ENCODE measurements at places on chromosomes 3 and 15.

DNA sequence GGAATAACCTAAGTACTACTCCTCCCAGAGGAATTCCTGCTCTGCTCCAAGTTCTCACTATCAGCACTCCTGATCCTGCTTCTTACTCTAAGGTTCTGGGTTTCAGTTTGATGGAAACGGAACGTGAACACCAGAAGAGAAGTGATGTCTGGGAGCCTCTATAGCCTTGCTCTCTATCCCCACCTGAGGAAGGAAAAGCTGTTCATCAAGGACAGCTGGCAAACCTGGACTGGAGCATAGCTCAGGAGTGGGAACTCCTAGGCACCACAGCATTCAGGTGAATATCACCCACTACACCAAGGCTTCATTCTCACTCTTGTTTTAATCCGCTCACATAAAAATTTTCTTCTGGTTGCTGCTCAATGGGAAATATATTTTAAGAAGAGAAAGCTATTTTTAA, 13.0 kb upstream of the CADPS start:
- H3K27me3 ChIP-seq = no peaks in the 10 kb centered on the region
- no peaks in the 10 kb centered on the region for H3K36me3 ChIP-seq
- H3K4me3 ChIP-seq = no peak overlapping the region
- no peak overlapping the region for H3K27ac ChIP-seq
- H3K4me1 ChIP-seq = no peaks in the 10 kb centered on the region

GRCh38 chr3:14605744-14606143, 45.8 kb upstream of the CCDC174 start:
- H3K4me3 ChIP-seq = no peak overlapping the region
- no peaks in the 10 kb centered on the region for H3K27me3 ChIP-seq
- no peaks in the 10 kb centered on the region for H3K4me1 ChIP-seq
- H3K27ac ChIP-seq = no peak overlapping the region

- no peaks in the 10 kb centered on the region for H3K4me1 ChIP-seq
- DNase-seq = no peak
- H3K27me3 ChIP-seq = no peaks in the 10 kb centered on the region
- H3K36me3 ChIP-seq = no peaks in the 10 kb centered on the region
Observed at GRCh38 chr3:112128843-112129727, 4.0 kb downstream of the GCSAM start.

- no peaks in the 10 kb centered on the region for H3K36me3 ChIP-seq
- no peak overlapping the region for H3K27ac ChIP-seq
- no peak overlapping the region for H3K4me3 ChIP-seq
- H3K4me1 ChIP-seq = peaks cover 8% of the 10 kb centered on the region
- DNase-seq = no peak
Observed at GRCh38 chr15:78302579-78303312, 3.3 kb upstream of the SKIC8 start.

GRCh38 chr15:64903326-64903950, 8.3 kb upstream of the ANKDD1A start:
- H3K36me3 ChIP-seq = no peaks in the 10 kb centered on the region
- 0 out of 2 replicates have a peak, but pooled peaks cover 2% of the 10 kb centered on the region for H3K27me3 ChIP-seq
- H3K4me3 ChIP-seq = no peak overlapping the region
- H3K4me1 ChIP-seq = no peaks in the 10 kb centered on the region
- no peak overlapping the region for H3K27ac ChIP-seq

GRCh38 chr3:4251412-4251811, 51.8 kb upstream of the SETMAR start:
- H3K27me3 ChIP-seq = no peaks in the 10 kb centered on the region
- no peak for DNase-seq
- no peaks in the 10 kb centered on the region for H3K4me1 ChIP-seq
- no peaks in the 10 kb centered on the region for H3K36me3 ChIP-seq

GRCh38 chr3:159532577-159532976, 456.1 kb upstream of the IL12A start:
- no peak for DNase-seq
- no peaks in the 10 kb centered on the region for H3K4me1 ChIP-seq
- no peaks in the 10 kb centered on the region for H3K27me3 ChIP-seq
- no peak overlapping the region for H3K4me3 ChIP-seq
- no peaks in the 10 kb centered on the region for H3K36me3 ChIP-seq

DNA sequence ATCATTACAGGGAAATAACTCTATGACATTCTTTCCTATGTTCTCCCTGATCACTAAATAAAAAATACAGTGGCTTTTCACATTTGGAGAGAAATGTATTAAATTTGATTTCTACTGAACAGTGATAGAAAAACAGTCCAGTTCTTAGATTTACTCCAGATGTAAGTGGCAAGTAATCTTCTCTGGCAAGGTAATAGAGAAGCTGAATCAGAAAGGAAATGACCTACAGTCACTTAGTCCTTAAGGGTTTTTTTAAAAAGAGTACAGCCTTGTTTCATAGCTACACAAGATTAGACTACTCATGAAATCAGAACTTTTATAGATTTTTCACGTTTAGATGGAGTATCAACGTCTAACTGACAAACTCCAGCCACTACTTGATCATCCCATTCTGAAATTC, 236.9 kb downstream of the CADPS start:
- DNase-seq = no peak
- no peaks in the 10 kb centered on the region for H3K4me1 ChIP-seq
- no peak overlapping the region for H3K4me3 ChIP-seq
- no peaks in the 10 kb centered on the region for H3K36me3 ChIP-seq

GRCh38 chr15:38961931-38962330, 397.3 kb upstream of the RASGRP1 start:
- H3K27me3 ChIP-seq = no peaks in the 10 kb centered on the region
- H3K4me1 ChIP-seq = no peaks in the 10 kb centered on the region
- no peak for DNase-seq
- no peak overlapping the region for H3K4me3 ChIP-seq
- H3K27ac ChIP-seq = no peak overlapping the region

DNA sequence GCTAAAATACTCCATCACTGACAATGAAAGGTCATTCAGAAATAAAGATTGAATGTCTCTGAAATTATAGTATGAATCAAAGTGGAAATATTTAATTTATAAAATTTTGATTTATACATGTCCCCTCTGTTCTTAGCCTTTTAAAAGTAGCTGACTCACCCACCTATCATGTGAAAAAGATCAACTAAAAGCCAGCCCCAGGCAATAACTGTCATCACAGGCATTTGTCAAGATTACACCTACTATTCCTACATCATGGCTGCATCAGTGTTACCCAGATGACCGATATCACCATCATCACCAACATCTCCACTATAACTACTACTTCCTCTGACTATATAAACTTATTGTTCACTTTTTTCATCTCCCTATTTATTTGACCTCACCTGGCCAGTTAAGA, 14.3 kb upstream of the PIK3R4 start:
- DNase-seq = no peak
- H3K4me1 ChIP-seq = no peaks in the 10 kb centered on the region
- H3K27ac ChIP-seq = no peak overlapping the region
- no peak overlapping the region for H3K4me3 ChIP-seq
- no peaks in the 10 kb centered on the region for H3K36me3 ChIP-seq
- H3K27me3 ChIP-seq = peaks cover 3% of the 10 kb centered on the region

DNA sequence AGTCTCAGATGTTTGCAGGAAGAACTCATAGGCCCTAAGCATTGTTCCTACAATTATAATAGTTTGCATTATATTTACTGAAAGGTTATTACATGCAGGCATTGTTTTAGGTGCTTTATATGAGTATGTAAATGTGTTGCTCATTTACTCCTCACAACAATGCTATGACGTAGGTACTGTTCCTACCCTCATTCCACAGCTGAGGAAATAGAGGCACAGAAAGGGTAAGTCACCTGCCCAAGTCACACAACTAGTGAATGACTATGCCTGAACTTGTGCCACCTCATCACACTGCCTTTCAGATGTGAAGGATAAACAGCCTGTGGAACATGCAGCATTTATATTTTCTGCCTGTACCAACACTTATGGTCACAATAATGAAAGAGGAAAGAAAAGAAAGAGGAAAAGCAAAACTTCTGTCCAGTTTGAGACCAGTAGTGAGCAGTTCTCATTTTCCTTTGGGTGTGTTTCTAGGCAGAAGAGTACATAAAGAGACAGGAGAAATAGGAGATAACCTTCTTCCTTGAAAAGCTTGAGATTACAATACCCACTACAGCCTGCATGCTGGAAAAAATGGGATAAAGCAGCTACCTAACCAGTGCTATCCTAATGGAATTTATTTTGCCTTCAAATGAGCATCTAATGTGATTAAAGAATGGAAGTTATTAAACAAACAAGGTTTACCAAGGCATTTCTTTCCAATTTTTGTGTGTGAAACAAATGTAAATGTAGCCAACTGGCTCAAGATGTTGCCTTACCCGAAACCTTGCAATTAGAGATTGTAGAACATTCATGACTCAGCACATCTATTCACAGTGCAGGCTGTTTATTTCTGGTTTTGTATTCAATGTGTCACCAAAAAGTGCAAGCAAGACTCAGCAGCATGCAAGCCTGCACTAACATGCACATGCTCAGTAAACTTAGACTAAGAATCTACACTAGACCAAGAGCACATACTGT, 20.5 kb upstream of the ENTPD3 start:
- no peaks in the 10 kb centered on the region for H3K4me1 ChIP-seq
- no peak overlapping the region for H3K27ac ChIP-seq
- H3K4me3 ChIP-seq = no peak overlapping the region

GRCh38 chr3:117035745-117036144, 326.2 kb downstream of the TUSC7 start:
- DNase-seq = no peak
- H3K4me1 ChIP-seq = no peaks in the 10 kb centered on the region
- H3K4me3 ChIP-seq = no peak overlapping the region
- H3K27ac ChIP-seq = no peak overlapping the region
- no peaks in the 10 kb centered on the region for H3K27me3 ChIP-seq

DNA sequence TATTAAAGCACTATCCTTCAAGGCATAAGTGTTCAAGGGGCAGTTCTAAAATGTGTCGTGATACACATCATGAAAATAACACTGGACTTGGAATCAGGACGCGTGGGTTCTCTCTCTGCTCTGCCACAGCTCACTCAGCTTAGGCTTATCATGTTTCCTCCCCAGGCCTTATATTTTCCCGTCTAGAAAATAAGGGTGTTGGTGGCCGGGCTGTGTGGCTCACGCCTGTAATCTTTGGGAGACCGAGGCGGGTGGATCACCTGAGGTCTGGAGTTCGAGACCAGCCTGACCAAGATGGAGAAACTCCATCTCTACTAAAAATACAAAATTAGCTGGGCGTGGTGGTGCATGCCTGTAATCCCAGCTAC, 223.0 kb downstream of the OPA1 start:
- no peaks in the 10 kb centered on the region for H3K4me1 ChIP-seq
- no peak overlapping the region for H3K4me3 ChIP-seq
- H3K27ac ChIP-seq = no peak overlapping the region
- H3K27me3 ChIP-seq = no peaks in the 10 kb centered on the region

DNA sequence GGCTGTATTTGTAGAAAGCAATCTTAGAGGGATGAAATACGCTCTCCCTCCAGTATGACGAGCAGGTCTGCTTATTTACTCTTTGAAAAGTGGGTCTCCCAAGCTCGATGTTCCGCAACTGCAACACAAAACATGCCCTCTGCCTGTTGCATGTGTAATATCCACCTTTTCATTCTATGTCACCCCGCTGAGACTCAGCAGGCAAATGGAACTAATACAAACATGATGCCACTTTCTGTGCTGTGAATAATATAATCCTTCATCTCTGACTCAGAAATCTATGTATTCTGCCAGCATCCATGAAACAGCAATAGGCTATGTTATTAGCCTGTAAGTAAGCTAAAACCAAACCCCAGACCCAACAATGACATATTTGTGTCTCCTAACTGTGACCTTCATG, 200.8 kb upstream of the TMCO5A start:
- DNase-seq = no peak
- no peaks in the 10 kb centered on the region for H3K4me1 ChIP-seq
- H3K27me3 ChIP-seq = no peaks in the 10 kb centered on the region
- no peak overlapping the region for H3K27ac ChIP-seq
- H3K4me3 ChIP-seq = no peak overlapping the region

- H3K27ac ChIP-seq = no peak overlapping the region
- no peak for DNase-seq
- H3K27me3 ChIP-seq = no peaks in the 10 kb centered on the region
- no peak overlapping the region for H3K4me3 ChIP-seq
- no peaks in the 10 kb centered on the region for H3K36me3 ChIP-seq
Observed at GRCh38 chr3:71530903-71531530, 52.5 kb downstream of the FOXP1 start.

DNA sequence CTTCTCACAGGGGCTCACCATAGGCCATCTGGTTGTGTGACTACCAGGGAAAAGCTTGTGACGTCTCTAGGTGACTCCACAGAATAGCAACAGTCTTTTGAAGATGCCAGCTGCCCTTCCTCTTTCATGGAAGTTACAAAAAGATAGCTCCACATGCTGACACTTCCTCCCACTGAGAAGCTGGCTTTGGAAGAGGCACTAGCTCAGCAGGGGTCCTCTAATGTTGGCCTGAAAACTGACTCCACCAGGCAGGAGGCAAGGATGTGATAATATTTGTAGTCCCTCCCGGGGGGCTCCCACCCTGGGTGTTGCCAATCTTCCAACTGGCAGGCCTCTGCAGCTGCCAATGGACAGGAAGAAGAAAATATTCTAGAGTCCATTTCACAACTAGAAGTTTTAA, 343.5 kb downstream of the NEK10 start:
- H3K27me3 ChIP-seq = no peaks in the 10 kb centered on the region
- DNase-seq = no peak
- H3K4me3 ChIP-seq = no peak overlapping the region
- no peaks in the 10 kb centered on the region for H3K36me3 ChIP-seq
- H3K27ac ChIP-seq = no peak overlapping the region

GRCh38 chr3:48934333-48934991, 15.8 kb downstream of the ARIH2 start:
- H3K27ac ChIP-seq = no peak overlapping the region
- no peaks in the 10 kb centered on the region for H3K4me1 ChIP-seq
- H3K27me3 ChIP-seq = no peaks in the 10 kb centered on the region
- DNase-seq = no peak
- no peak overlapping the region for H3K4me3 ChIP-seq

- no peak overlapping the region for H3K27ac ChIP-seq
- peaks cover 69% of the 10 kb centered on the region for H3K27me3 ChIP-seq
- H3K36me3 ChIP-seq = no peaks in the 10 kb centered on the region
- H3K4me1 ChIP-seq = peaks cover 17% of the 10 kb centered on the region
- DNase-seq = no peak
Observed at GRCh38 chr3:137772214-137772955, 8.3 kb downstream of the SOX14 start.

GRCh38 chr3:138303474-138303873, 26.2 kb downstream of the NME9 start:
- no peak overlapping the region for H3K27ac ChIP-seq
- no peaks in the 10 kb centered on the region for H3K36me3 ChIP-seq
- no peaks in the 10 kb centered on the region for H3K4me1 ChIP-seq
- no peak overlapping the region for H3K4me3 ChIP-seq
- no peaks in the 10 kb centered on the region for H3K27me3 ChIP-seq

DNA sequence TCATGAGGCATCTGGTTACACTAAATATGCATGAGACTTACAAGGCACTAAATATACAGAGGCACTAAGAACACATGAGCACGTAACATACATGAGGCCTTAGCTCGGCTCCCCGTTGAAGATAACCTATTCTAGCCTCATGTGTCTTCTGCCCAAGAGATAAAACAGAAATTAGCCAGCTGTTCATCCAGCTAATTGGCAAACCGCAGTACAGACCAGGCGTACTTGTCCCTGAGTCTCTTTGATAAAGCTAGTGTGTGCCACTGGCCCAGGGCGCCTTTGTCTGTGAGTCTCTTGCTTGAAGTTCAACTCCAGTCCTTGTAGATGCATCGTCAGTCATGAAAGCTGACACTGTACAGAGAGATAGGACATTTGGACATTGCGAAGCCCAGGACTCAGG, 121.9 kb upstream of the SPATA12 start:
- H3K4me3 ChIP-seq = no peak overlapping the region
- no peak overlapping the region for H3K27ac ChIP-seq
- H3K4me1 ChIP-seq = no peaks in the 10 kb centered on the region

- DNase-seq = no peak
- no peak overlapping the region for H3K4me3 ChIP-seq
- no peak overlapping the region for H3K27ac ChIP-seq
- no peaks in the 10 kb centered on the region for H3K36me3 ChIP-seq
- peaks cover 31% of the 10 kb centered on the region for H3K4me1 ChIP-seq
- no peaks in the 10 kb centered on the region for H3K27me3 ChIP-seq
Observed at GRCh38 chr15:85789496-85789875, 5.2 kb downstream of the KLHL25 start.
